ENCODE measurements at places on chromosomes 6 and 20.

DNA sequence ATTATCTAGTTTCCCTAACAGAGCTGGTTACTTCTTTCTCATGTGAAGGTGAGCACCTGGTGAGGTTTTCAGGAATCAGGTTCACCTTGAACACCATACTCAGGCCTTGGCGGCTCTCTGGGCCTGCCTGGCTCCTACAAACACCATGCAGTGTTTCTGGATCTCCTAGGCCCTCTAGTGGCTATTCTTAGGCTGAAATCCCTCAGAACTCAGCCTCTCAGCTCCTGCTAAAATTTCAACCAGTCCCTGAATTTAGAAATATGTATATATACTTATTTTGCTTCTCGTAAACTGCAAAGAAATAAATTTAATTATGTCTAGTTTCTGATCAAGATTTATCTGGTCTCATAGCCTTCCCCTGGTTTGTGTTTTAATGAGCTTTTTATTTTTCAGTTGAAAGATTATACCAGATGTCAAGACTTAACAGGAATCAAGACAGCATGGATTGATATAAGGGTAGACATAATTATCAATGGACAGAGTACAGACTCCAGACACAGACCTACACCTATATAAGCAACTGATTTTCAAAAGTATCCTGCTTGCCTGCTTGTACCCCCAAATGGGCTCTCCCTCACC, 55.9 kb downstream of the ANKEF1 start:
- peak; percentile 66 for DNase-seq

- no peak for DNase-seq
Measured at GRCh38 chr6:20352346-20352745, 49.3 kb upstream of the E2F3 start.

GRCh38 chr20:50336661-50337060, 146.0 kb downstream of the CEBPB start:
- DNase-seq = no peak

GRCh38 chr20:44684047-44684967, 30.9 kb upstream of the CCN5 start:
- no peak for DNase-seq

Measured in A172 (cell line).